ENCODE measurements at places on chromosomes 1 and 21.

- DNase-seq = no peak
Observed at GRCh38 chr1:57311411-57311810, 112.4 kb downstream of the DAB1 start.

GRCh38 chr1:34590211-34590623 lies 164.6 kb upstream of the GJB5 start:
- peak; percentile 74 for DNase-seq

DNA sequence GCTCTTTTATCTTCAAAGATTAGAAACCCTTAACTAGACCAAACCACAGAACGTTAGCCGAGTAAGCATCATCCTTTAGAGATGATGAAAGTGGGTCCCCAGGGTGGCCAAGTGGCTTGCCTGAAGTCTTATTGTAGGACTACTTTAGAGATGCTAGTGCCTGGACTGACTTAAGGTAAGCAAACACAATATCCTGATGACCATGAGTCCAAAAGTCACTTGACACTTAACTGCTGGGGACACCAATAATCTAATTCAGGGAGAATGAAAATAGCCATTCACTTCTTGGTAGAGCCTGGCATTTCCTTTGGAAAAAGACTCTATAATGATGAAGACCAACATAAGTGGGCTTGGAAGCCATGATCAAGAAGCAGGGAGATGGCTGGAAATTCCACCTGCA lies 225.3 kb upstream of the IRF2BP2 start:
- DNase-seq = no peak

GRCh38 chr1:99328171-99328570 lies 63.9 kb downstream of the PLPPR4 start:
- DNase-seq = no peak

DNA sequence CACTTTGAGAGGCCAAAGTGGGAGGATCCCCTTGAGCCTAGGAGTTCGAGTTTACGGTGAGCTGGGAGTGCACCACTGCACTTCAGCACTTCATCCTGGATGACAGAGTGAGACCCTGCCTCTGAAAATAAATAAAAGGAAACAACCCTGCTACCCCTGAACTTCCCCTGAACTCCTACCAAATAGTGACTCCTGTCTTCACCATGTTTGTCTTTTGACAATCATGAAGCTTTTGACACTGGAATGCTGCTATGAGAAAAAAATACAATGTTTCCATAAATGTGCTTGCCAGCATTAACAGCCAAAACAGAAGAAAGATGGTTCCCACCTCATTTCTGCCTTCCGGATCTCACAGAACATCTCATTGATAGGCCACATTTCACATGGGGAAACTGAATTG lies 10.4 kb downstream of the ZBTB8A start:
- no peak for DNase-seq

DNA sequence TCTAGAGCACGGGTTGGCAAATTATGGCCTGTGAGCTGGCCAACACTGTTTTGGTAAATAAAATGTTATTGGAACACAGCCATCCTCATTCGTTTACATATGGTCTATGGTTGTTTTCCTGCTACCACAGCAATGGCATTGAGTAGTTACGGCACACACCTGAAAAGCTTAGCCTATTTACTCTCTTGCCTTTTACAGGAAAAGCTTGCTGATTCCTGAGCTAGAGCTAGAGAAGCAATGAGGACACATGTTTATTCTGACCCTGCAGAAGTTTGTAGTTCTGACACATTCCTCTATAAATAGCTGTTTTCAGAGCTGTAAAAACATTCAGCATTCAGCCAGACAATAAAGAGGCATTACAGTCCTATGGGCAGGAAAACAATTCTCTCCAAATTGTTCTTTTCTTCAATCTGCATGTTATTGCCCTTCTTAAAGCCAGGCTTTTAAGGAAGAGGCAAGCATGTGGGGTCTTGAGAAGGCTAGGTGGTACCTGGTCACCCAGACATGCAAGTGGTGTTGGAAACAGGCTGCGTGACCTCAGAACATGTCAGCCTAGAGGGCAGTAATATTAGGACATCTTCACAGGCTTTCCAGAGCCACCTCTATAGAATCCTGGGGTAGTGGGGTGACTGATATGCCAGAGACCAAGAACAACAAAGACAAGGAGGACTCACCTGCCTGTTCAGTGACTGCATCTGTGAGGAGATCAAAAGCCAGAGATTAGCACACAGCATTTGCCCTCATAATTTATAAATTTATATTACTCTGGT lies 1.6 kb downstream of the FCRL2 start:
- no peak for DNase-seq

DNA sequence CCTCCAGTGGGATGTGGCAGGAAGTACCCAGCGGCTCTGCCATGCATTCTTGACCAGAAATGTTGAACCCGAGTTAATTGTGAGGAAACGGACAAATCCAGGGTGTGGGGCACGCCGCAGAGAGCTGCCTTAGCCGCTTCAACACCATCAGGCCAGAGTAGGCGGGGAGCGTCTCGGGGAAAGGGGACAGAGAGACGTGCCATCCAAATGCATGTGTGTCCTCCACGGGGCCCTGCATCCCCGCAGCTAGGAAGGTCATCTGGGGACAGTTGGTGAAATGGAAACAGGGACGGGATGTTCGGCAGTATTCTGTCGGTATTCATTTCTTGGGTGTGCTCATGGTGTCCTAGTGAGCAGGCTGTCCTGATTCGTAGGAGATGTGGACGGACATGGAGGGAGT lies 59.1 kb upstream of the TRAPPC10 start:
- no peak for DNase-seq

- no peak for DNase-seq
Observed at GRCh38 chr21:38211321-38211720, 45.5 kb upstream of the KCNJ15 start.

GRCh38 chr1:236853921-236854604 lies 59.0 kb downstream of the MTR start:
- no peak for DNase-seq

DNA sequence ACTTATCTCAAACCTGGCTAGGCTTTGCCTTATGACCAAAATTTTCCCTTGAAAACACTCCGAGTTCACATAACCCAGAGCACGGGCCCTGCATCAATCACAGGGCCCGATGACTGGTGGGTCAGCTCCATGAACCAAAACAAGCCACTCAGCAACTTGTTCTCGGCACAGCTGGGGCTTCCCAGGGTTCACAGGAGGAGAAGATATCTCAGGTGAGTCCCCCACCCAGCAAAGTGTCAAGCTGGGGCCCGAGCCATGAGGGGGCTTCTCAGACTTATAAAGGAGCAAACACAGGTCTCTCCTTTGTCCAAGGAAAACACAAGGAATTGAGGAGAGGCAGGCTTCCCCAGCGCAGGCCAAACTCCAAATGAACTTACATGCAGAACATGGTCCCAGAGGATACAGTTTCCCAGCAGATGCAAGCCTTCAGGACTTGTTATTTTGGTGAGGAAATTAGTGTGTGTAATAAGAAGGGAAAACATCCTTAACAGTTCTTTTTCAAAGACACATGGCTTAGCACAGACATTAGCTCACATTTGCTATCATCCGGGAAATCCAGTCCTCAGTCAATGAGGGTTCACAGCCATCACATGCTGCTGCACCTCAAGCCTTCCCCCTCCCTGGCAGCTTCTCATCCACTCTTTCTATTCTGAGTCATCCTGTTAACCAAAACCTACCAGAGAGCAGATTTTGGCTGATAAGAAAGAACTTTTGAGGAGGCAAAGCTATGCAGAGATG lies 98.1 kb upstream of the NFIA start:
- DNase-seq = no peak
